ENCODE measurements at places on chromosomes 13 and 19.

DNA sequence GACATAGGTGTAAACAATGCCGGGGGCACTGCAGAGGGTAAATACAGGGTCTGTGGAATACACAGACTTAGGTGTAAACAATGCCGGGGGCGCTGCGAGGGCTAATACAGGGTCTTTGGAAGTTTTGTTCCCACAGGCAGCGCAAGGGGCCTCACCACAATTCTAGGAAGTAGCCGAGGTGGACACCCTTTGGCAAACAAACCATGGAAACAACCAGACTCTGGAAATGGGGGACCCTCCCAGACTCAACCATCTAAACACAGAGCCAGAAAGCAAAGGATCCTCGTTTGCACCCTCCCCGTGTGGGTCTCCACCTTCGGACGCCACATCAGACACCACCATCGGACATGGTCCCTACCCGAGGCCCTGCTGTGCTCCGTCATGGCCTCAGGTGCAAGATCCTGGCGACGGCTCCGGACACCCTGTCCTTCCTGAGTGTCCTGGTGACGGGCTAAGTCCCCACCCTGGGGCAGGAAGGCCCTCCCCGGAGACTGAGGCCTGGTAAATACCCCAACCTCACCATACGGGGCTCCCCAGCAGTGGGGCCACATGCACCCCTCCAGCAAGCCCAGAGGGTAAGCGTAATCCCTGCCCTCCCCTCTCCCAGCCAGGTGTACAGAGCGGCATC, 16.7 kb upstream of the PLPP2 start:
- DNase-seq = no peak

GRCh38 chr19:38134540-38135149, 89.4 kb downstream of the DPF1 start:
- no peak for DNase-seq

DNA sequence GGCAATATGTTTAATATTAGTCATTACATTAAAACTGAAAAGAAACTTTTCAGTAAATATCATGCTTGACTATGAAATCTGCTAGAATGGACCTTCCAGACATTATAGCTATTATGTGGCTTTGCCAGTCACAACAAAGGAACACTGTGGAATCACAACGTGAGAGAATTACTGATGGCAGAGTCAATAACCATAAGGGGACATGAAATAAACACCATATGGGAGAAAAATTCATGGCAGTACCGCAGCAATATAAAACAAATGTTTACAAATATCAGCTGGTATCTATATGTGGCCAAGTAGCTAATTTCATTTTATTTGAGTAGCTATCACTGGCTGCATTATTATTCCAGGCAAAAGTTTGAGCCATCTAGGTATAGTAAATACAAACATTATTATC, 1818.6 kb downstream of the PCDH9 start:
- DNase-seq = no peak

- no peak for DNase-seq
Observed at GRCh38 chr13:105625691-105626090, 909.8 kb downstream of the EFNB2 start.

DNA sequence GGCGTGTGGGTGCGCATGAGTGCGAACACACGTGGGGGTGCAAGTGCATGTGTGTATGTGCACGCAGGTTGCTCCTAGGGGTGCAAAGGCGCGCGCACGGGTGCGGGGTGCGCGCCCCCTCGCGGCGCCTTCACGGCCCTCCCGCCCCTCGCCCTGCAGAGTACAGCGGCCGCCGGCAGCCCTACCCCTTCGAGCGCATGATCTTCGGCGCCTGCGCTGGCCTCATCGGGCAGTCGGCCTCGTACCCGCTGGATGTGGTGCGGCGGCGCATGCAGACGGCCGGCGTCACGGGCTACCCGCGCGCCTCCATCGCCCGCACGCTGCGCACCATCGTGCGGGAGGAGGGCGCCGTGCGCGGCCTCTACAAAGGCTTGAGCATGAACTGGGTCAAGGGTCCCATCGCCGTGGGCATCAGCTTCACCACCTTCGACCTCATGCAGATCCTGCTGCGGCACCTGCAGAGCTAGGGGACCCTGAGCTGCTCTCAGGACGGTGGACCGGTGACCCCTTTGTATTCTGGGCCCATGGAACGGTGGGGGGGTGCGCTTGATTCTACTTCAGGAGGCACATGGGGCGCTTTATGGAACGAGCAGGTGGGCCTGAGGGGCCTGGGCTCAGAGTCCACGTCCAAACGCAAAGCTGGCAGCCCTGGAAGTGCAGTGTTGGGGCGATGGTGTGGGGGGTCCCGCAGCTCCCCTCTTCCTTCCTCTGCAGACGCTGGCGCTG, 27.7 kb downstream of the TMEM161A start:
- peak; percentile 16 for DNase-seq

- DNase-seq = no peak
Observed at GRCh38 chr13:64428196-64428595, 2801.9 kb downstream of the PCDH9 start.

DNA sequence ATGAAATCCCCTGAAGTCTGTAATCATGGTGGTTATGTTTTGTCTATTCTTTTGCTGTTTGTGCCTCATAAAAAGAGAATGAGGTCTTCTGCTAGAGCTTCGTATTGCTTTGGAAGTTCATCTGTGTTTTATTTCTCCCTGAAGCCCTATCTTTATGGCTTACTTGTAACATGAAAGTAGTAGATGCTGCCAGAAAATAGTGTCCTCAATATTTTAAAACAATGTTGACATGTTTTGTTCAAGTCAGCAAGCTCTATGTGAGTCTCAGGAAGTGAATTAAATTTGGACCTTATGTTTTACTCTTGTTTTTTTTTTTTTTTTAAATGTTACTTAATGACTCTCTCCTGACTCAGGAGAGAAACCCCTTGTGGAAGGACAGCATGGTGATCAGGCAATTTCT, 130.5 kb downstream of the B3GLCT start:
- no peak for DNase-seq

DNA sequence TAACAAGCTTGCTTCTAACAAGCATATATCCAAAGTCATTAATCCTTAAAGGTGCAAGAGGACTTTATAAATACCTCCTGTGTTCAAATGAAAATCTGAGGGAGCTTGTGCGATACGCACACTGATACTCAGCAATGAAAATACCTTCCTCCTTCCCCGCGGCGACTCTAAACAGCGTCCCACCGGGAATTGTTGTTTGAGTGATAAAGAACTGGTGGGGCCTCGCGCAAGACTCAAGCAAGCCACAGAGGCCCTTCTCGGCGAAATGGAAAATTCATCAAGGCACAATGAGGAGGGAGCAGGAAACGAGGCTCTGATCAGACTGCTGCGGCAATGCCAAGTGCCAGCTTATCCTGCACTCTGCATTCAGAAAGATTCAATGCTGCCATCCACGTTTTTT, 126.7 kb downstream of the ABCC4 start:
- no peak for DNase-seq

DNA sequence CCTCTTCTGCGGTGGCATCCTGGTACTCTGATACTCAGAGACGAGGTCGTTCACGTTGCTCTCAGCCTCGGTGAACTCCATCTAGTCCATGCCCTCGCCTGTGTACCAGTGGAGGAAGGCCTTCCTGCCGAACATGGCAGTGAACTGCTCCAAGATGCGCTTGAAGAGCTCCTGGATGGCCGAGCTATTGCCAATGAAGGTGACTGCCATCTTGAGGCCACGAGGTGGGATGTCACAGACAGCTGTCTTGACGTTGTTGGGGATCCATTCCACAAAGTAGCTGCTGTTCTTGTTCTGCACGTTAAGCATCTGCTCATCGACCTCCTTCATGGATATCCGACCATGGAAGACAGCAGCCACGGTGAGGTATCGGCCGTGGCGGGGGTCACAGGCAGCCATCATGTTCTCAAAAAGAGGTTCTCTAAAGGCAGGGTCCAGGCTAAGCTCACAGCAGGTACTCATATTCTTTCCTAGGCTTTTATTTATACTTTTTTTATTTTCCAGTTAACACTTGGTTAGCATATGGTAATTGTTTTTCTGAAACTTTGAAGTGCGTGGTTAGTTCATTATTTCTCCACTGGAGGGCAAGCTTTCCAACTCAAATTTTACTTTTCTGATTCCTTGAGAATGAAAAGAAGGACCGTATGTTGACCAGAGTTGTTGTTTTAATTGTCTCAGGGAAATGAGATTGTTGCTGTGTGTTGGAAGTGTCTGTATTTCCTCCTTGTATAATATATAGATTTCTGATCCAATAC, 72.4 kb upstream of the RGCC start:
- DNase-seq = no peak

All from hypothalamus (tissue), 51 donors.